CD8-positive, alpha-beta memory T cell (primary cell): ENCODE measurements at places on chromosomes 5 and 9.

- no peak for DNase-seq
Observed at GRCh38 chr9:97440160-97440559, 28.3 kb downstream of the TDRD7 start.

DNA sequence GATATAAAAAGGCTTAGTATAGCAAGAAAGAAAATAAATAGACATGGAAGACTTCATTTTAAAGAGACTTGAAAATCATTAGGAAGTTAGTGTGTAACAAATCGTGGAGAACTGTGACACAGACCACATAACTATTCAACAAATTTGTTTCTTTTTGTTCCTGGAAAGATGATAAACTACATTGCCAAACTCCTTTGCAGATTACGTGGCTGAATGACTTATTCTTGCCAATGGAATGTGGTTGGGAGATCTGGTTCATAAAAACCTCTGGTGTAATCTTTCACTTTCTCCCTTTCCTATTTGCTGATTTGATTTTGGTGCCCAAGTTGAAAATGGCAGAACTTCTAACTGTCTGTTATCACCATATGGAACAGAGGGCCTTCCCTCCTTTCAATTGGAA lies 328.9 kb upstream of the MEF2C start:
- DNase-seq = no peak

DNA sequence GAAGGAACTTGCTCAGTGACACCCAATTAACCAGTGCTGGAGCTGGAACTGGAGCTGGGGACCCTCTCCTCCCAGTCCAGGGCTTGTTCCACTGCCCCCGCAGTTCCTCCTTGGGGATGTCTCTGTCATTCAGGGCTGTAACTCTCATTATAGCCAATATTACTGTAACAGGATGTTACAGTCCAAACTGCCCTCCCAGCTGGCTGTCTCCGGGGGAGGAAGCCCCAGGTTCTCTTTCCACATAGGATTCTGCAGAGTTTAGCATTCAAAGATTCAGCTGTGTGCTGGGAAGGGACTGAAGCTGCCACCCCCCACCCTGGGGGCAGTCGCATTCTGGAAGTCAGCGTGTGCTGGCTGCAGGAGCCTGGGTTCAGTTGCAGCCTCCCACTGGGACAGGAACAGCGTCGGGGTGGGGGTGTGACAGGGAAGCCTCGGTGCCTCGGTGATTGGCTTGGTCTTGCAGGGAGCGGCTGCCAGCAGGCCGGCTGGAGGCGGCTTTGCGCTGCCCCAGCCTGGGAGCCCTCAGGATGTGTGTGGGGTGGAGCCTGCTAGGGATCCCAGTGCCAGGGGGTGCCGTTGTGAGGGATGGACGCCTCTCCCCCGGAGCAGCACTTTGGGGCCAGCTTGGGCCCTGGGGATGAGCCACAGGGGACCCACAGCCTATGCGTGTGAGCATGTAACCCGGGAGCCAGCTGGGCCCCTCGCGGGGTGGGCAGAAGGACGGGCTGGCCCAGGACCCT lies 101.1 kb downstream of the RGS3 start:
- DNase-seq = no peak

- peak; percentile 31 for DNase-seq
Observed at GRCh38 chr9:38621434-38622287, 1.3 kb upstream of the ANKRD18A start.

DNA sequence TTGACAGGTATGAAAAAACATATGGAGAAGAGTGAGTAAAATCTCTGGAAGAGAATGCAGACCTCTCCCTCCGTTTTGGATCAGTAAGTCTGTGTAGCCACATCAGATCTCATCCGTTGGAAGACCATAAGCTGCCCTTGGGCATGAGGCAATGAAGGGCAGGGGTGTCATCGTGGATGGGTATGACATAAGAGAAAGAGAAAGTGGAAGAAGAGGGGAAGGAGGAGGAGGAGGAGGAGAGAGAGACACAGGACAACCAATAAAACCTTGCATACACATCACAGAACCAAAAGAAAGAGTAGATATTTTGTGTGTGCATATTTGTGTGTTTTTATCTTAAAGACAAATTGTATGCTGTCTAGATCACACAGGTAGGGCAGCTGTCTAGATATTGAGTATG lies 50.7 kb downstream of the PRRC1 start:
- no peak for DNase-seq
